ENCODE measurements at places on chromosomes 11 and 22. TPM values are rescaled to one million over a fixed set of nuclear protein-coding genes. Genes with fewer than 3 reads are reported as not detected.

Gene LRRC56
- not detected for polyA plus RNA-seq

Gene FAM83F
- 0.12 TPM for polyA plus RNA-seq

Gene BRD1
- polyA plus RNA-seq, result 13.6 TPM

Gene KLHDC7B
- polyA plus RNA-seq, result 0.13 TPM

Gene NEFH
- 7.2 TPM for polyA plus RNA-seq

Gene RGL4
- polyA plus RNA-seq, result not detected

Gene STK33
- polyA plus RNA-seq, result 11.9 TPM

Gene MED19
- polyA plus RNA-seq, result 19.8 TPM

Gene CAPN1
- polyA plus RNA-seq, result 20.0 TPM

Gene SPI1
- polyA plus RNA-seq, result 3.9 TPM

DNA sequence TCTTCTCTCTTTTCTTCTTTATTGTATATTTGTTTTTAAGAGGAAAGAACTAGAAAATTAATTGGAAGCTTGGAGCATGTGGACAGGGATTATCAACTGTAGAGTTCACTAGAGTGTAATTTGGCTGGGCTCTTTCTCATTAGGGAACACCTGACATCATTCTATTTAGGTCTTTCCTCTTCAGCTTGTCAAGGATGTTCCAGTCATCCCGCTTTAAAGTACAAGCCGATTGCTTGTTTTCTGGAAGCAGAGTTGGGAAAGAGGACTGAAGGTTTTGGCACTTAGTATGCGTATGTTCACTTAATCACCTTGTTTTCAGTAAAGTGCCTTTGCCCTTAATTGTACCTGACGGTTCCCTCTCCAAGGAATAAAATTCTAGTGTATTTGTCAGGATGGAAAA lies 111.6 kb downstream of the WNT11 start:
- no peak for DNase-seq

GRCh38 chr11:74702383-74703007 lies 28.7 kb downstream of the CHRDL2 start:
- peak; percentile 71 for DNase-seq

DNA sequence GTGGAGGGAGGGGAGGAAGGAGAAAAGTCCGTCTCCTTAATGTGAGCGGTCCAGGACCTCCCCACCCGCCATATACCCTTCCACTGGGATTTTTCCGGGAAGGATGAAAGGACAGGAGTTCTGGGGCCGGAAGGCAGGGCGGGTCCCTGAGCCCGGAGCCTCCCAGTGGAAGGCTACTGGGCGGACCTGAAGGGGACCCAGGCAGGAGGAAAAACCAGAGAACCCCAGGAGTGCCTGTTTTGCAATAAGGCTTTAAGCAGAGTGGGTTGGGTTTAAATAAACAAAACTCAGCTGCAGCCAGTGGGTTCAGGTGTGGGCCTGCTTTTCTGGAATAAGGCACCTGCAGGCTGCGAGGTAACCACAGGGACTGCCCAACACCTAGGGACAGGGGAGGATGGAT lies 1.7 kb upstream of the CELSR1 start:
- DNase-seq, result no peak

GRCh38 chr11:34566208-34566551 lies 52.6 kb upstream of the ELF5 start:
- DNase-seq, result no peak

- DNase-seq, result no peak
Measured at GRCh38 chr11:107898270-107898669, 30.0 kb upstream of the RAB39A start.

DNA sequence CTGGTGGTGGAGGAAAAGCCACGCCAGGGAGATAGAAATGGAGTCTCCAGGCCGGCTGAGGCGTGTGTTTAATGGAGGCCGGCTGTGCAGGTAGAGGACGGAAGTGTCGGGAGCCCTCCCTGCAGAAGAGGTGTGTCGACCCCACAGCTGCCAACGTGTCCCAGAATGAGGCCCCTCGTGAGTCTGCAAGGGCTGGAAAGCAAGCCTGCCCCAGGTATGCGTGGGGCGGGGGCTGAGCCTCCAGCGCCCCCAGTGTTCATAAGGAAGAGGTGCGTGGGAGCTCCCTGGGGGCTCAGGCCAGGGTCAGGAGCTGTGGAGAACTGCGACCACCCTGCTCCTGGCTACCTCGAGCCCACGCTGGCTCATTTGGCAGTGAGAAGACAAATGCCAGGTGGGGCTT lies 38.0 kb upstream of the JAM3 start:
- no peak for DNase-seq

GRCh38 chr11:67366546-67366945 lies 6.9 kb downstream of the CLCF1 start:
- peak; percentile 78 for DNase-seq

DNA sequence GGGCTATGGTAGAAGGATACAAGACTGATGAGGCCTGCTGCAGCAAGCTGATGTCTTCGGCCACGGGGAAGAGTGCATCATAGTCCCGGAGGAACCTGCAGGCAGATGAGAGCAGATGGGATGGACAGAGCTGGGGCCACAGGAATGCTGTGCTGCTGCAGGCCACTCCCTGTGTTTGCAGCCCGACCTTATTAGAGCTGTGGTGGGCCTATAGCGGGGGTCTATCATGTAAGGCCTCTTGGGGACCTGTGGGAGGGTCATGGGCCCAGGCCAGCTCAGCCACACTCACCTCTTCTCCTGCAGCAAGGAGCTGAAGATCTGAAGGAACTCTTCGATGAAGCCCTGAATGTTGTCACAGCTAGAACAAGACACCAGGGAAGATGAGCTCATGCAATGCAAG lies 31.9 kb downstream of the ASCC2 start:
- no peak for DNase-seq

DNA sequence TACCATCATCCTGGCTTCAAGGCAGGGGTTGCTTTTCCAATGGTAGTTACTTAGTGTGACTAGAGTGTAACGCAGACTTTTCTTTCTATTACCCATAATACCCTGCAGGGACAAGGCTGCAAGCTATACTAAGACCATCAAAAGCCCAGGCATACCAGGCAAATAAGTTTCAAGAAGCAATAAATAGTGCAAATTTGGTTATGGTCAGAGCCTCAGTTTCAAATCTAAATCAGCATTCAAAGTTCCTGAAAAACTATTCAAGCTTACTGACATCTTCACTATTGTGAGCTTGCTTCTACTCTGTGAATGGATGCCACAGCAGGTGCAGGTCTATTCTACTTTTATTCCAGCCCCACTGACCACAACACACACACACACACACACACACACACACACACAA lies 2.5 kb upstream of the HBB start:
- DNase-seq, result no peak

- DNase-seq, result no peak
Measured at GRCh38 chr11:24734742-24735237, 237.9 kb downstream of the LUZP2 start.

DNA sequence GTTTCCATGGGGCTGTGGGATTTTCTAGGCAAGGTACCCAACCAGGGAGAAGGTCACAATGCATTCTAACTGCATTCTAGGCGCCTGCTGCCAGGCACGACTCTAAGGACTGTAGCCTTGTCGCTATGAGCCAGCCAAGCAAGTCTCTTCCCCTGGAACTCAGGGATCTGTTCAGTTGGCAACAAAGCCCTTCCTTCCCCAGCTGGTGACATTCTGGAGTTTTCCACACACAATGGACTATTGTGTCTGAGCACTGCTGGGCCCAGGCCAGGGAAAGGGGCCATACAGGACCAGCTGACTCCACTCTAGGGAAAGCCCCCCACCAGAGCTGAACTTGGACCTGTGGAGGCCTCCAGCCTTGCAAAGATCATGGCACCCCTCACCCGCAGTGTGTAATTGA lies 116.8 kb downstream of the RRAS2 start:
- no peak for DNase-seq

Measured in ovary (tissue), 10 donors.